ENCODE measurements at places on chromosomes 2 and 18.
A peak's percentile ranks its signal among the peaks of the same experiment; 100 is the strongest.

DNA sequence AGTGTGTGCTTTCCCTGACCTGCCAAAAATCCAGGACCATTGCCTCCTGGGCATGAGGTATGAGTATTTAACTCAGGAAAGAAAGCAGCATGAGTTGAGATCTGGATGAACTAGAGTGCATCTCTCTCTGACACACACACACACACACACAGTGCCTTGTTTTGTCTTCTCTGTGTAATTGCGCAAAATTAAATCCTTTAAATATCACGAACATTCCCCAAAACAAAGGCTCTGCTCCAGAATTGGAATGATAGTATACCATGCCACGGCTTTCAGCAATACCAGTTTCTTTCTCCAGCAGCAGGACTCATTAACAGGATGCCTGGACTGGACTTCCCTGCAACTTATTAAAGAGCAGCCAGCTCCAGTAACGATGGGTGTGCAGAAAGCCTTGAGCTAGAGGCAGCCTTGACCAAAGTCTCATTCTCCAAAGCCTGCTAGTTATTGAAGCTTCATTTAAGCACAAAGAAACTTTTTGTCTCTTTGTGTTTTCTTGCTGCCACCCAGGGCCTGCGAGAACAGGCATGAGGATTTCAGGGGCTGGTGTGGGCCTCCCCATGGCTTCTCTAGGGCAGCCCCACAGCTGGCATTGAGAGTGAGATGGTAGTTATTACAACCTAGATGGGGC lies 101.7 kb downstream of the NRP2 start:
- H3K36me3 ChIP-seq = no peaks in the 10 kb centered on the region
- H3K27me3 ChIP-seq = no peaks in the 10 kb centered on the region
- no peak for DNase-seq
- no peaks in the 10 kb centered on the region for H3K4me1 ChIP-seq
- H3K4me3 ChIP-seq = no peak overlapping the region

- H3K36me3 ChIP-seq = no peaks in the 10 kb centered on the region
- DNase-seq = no peak
These were observed 54.8 kb downstream of the TMEM18 start for GRCh38 chr2:622357-622756.

- no peak for DNase-seq
- no peaks in the 10 kb centered on the region for H3K36me3 ChIP-seq
- H3K27me3 ChIP-seq = no peaks in the 10 kb centered on the region
- peaks cover 21% of the 10 kb centered on the region for H3K4me1 ChIP-seq
- H3K4me3 ChIP-seq = no peak overlapping the region
- H3K27ac ChIP-seq = no peak overlapping the region
These were observed 184.7 kb downstream of the CD226 start for GRCh38 chr18:69763002-69763401.

DNA sequence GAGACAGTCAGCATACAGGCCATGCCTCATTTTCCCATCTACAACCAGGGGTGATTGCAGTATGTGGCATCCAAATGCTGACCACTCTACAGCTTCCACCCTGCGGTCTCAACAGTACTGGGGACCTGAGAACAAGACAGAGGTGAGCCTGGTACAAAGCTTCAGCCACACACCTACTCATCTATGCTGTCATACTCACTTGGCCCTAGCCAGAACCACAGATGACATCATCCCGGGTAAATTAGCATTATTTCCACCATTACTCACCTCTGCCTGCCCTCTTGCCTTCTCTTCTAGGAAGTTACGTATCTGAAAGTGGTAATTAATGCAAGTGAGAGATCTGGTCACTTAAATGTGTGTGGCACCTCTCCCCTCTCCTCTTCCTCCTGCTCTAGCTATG lies 208.2 kb upstream of the ARL4C start:
- H3K4me3 ChIP-seq = no peak overlapping the region

GRCh38 chr2:178367344-178367743 lies 83.6 kb downstream of the PRKRA start:
- H3K4me3 ChIP-seq = no peak overlapping the region
- H3K27ac ChIP-seq = no peak overlapping the region
- no peak for DNase-seq
- H3K27me3 ChIP-seq = no peaks in the 10 kb centered on the region
- no peaks in the 10 kb centered on the region for H3K36me3 ChIP-seq

DNA sequence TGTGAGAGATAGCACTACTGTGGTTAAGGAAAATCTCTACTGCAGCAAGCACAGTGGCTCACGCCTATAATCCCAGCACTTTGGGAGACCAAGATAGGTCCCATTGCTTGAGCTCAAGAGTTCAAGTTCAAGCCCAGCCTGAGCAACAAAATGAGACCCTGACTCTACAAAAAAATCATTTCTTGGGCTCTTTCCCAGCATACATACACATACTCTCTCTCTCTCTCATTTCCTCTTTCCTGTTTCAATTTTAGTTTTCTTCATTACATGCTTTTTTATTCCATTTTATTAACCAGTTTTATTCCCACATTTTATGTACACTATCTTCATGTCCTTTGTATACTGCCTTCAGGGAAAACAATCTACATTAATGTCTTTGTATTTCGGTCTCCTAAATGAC lies 14.6 kb downstream of the WDR33 start:
- DNase-seq = no peak
- no peak overlapping the region for H3K27ac ChIP-seq
- no peaks in the 10 kb centered on the region for H3K4me1 ChIP-seq
- no peak overlapping the region for H3K4me3 ChIP-seq
- no peaks in the 10 kb centered on the region for H3K27me3 ChIP-seq

DNA sequence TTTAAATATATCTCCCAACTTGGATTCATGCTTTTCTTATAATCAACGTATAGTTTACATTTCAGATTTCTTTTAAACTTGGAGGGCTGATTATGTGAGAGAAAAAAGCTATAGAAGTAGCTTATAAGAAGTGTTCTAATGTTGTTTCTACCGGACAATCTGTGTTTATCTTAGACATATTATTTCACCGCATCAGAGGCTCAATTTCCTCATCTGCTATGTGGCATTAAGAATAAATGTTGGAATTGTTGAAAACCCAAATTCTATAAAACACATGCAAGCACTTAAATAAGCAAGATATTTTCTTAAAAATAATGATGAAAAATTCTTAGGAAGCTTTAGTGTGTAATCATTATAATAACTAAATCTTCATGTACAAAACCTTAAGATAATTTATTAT lies 407.9 kb downstream of the HRH4 start:
- no peak overlapping the region for H3K4me3 ChIP-seq
- H3K36me3 ChIP-seq = no peaks in the 10 kb centered on the region
- no peak for DNase-seq
- peaks cover 20% of the 10 kb centered on the region for H3K4me1 ChIP-seq
- H3K27me3 ChIP-seq = no peaks in the 10 kb centered on the region

DNA sequence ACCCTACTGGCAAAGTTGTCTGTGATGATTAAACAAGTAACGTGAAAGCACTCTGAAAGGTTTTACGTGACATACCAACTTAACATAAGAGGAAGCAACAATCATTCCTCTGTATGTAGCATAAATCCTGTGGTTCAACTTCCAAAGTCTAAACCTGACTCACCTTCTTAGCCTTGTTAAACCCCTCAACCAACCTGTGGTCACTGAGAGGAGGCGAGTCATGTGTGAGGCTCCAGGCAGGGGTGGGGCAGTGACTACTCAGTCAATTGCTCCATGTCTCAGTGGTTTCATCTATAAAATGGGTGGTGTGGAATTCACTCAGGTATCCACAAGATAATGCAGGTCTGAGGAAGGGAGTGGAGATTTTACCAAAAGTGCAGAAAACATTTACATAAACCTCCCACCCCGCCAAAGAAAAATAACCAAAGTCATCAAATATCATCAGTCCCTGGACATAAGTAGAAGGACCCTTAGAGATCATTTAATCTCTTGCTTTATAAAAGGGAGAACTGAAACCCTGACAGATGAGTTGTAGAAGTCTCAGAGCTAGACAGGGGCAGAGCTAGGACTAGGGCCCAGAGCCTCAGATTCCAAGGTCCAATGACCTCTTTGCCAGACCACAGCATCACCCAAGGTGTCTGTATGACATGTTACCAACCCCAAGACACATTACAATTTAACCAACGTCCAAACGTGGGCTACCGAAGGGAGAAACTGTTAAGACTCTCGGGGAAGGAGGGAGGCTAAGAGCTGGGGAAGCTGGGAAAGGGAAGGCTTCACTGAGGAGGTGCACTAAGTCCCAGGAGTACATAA lies 3.7 kb upstream of the PCBP1 start:
- peak overlapping the region; percentile 6 for H3K4me3 ChIP-seq
- H3K27me3 ChIP-seq = no peaks in the 10 kb centered on the region
- peak overlapping the region; percentile 100 for H3K27ac ChIP-seq
- peak; percentile 96 for DNase-seq
- peaks cover 44% of the 10 kb centered on the region for H3K4me1 ChIP-seq
- peaks cover 14% of the 10 kb centered on the region for H3K36me3 ChIP-seq

- peaks cover 17% of the 10 kb centered on the region for H3K4me1 ChIP-seq
- no peak overlapping the region for H3K27ac ChIP-seq
- H3K4me3 ChIP-seq = 0 out of 2 replicates have a peak overlapping the region, but pooled peaks have one; percentile 18
These were observed 3.0 kb downstream of the MBD5 start for GRCh38 chr2:148023861-148024260.

- H3K27me3 ChIP-seq = no peaks in the 10 kb centered on the region
- H3K4me1 ChIP-seq = peaks cover 7% of the 10 kb centered on the region
- H3K27ac ChIP-seq = no peak overlapping the region
- no peaks in the 10 kb centered on the region for H3K36me3 ChIP-seq
These were observed 323.0 kb downstream of the MTX2 start for GRCh38 chr2:176592216-176592615.

GRCh38 chr2:173678186-173678585 lies 287.0 kb downstream of the SP3 start:
- H3K4me3 ChIP-seq = no peak overlapping the region
- H3K4me1 ChIP-seq = peaks cover 32% of the 10 kb centered on the region
- no peaks in the 10 kb centered on the region for H3K27me3 ChIP-seq
- no peak overlapping the region for H3K27ac ChIP-seq
- no peak for DNase-seq
- H3K36me3 ChIP-seq = no peaks in the 10 kb centered on the region

- peaks cover 7% of the 10 kb centered on the region for H3K4me1 ChIP-seq
- H3K4me3 ChIP-seq = no peak overlapping the region
- no peak for DNase-seq
These were observed 3.8 kb upstream of the GIGYF2 start for GRCh38 chr2:232693344-232693743.

DNA sequence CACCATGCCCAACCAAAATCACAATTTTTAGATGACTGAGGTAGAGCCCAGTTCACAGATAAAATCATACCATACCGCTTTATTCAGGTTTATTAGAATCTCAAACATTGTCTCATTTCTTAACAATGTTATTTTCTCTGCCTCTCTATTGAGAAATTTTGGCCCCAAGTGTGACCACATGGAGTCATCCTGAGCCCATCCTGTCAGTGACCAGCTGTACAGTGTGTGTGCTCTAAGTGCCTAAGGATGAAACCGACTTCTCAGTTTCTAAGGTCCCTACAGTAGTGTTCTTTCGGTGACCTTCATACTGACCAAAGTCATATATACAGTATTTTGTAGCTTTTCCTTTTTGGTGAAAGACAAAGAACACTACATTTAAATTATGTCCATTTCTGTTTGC lies 123.7 kb upstream of the MSTN start:
- H3K4me1 ChIP-seq = no peaks in the 10 kb centered on the region
- no peak overlapping the region for H3K27ac ChIP-seq
- no peaks in the 10 kb centered on the region for H3K27me3 ChIP-seq
- H3K4me3 ChIP-seq = no peak overlapping the region
- DNase-seq = no peak

- H3K27me3 ChIP-seq = no peaks in the 10 kb centered on the region
- H3K36me3 ChIP-seq = peaks cover 16% of the 10 kb centered on the region
- no peak overlapping the region for H3K4me3 ChIP-seq
- H3K27ac ChIP-seq = no peak overlapping the region
- H3K4me1 ChIP-seq = no peaks in the 10 kb centered on the region
These were observed 188.5 kb downstream of the EIPR1 start for GRCh38 chr2:3189076-3189591.

GRCh38 chr2:20955277-20956026 lies 88.4 kb downstream of the APOB start:
- no peak overlapping the region for H3K4me3 ChIP-seq
- no peaks in the 10 kb centered on the region for H3K36me3 ChIP-seq
- peaks cover 7% of the 10 kb centered on the region for H3K27me3 ChIP-seq
- DNase-seq = no peak
- no peaks in the 10 kb centered on the region for H3K4me1 ChIP-seq

Measured in PC-3 (cell line).